ENCODE measurements at places on chromosomes 16 and 17.

DNA sequence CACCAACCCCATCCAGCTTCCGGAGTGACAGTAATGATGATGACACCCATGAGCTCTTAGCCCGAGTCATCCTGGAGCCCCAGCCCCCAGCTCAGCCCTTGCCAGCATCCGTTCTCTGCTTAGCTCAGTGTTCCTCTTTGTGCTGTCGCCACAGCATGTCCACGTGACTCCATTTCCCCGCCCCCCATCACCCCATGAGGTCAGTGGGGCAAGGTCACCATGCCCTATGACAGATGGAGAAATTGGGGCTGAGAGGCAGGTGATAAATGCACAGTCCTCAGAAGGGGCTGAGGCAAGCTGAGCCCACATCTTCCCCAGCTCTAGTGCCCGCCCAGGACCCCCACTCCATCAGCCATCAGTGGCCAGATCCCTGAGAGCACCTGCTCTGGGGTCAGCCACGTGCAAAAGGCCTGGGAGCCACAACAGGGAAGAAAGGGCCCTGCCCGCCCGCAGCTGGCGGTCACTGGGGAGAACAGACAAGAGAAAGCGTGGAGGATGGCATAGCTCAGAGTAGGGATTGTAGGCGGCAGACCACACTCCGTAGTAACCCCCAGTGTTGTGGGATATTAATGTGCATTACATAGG lies 17.1 kb downstream of the ITGB4 start:
- DNase-seq = no peak

DNA sequence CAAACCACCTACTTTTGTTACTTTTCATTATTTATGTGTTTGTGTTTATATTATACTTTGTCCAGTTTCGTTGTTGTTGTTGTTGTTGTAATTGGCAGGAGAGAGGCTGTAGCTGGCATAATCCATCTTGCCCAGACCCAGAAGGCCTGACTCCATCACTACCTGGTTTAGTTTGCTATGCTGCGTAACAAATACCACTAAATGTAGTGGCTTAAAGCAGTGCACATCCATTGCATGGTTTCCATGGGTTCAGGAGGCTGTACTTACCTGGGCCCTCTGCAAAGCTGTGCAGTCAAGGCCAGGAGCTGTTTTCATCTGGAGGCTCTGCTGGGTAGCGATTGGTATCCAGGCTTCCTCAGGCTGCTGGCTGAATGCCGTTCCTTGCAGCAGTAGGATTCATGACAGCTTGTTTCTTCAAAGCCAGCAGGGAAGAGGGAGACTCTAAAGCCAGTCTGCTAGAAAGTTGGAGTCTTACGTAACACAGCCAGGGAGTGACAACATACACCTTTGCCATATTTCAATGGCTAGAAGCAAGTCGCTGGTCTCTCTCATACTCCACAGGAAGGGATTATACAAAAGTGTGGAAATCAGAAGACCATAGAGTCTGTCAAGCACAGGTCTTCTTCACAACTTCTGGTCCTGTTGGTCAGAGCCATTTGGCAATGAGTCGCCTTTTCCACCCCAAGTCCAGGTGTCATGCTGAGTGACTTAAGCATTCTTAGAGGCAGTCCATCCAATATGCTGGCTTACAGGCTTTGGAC lies 41.1 kb downstream of the TNRC6C start:
- DNase-seq = no peak

- peak; percentile 43 for DNase-seq
These were observed 27.2 kb downstream of the HASPIN start for GRCh38 chr17:3750926-3751325.

DNA sequence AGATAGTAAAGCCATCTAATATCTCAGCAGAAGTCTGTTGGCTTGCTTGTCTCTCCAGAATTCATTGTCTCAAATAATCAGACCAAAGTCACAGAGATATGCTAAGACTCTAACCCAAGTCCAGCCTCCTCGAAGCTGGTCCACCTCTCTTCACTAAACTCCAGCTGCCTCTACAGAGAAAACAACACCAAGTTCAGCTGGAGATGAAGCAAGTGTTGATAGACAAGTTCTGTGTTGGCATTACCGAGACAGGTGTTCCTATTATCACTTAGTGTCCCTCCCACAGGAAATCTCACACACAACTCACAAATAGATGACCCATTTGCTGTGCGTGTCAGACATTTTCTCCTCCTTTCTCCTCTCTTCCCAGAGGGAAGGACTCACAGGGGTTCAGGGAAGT lies 164.4 kb upstream of the ANKFN1 start:
- no peak for DNase-seq

Measured in activated naive CD4-positive, alpha-beta T cell treated with Interleukin-2 at 50 U/mL for 16 hours (primary cell).